Ascending aorta (tissue), 2 donors: ENCODE measurements at places on chromosomes 12 and 14. TPM values are rescaled to one million over a fixed set of nuclear protein-coding genes. Genes with fewer than 3 reads are reported as not detected.
A peak's percentile ranks its signal among the peaks of the same experiment; 100 is the strongest.

GRCh38 chr12:105205322-105206048, 30.5 kb downstream of the APPL2 start:
- DNase-seq, result no peak

- no peak for DNase-seq
These were observed 485.7 kb downstream of the ZFP36L1 start for GRCh38 chr14:68306934-68307789.

DNA sequence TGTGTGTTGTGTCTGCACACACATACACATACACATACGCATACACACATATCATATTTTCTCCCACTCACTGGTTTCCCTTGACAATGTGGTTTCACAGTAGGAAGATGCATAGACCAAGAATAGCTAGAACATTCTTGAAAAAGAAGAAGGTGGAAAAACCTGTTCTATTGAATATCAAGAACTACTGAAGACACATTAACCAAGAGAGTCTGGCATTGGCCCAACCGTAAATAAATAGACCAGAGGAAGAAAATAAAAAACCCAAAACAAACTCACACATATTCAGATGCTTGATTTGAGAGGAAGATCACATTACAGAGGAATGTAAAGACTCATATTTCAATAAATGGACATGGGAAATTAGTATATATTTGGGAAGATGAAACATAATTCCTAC, 311.3 kb downstream of the FOXG1 start:
- no peak for DNase-seq

Gene FAM222A
- 3.3 TPM for total RNA-seq

- DNase-seq, result no peak
These were observed 90.1 kb upstream of the FLRT2 start for GRCh38 chr14:85439696-85440328.

DNA sequence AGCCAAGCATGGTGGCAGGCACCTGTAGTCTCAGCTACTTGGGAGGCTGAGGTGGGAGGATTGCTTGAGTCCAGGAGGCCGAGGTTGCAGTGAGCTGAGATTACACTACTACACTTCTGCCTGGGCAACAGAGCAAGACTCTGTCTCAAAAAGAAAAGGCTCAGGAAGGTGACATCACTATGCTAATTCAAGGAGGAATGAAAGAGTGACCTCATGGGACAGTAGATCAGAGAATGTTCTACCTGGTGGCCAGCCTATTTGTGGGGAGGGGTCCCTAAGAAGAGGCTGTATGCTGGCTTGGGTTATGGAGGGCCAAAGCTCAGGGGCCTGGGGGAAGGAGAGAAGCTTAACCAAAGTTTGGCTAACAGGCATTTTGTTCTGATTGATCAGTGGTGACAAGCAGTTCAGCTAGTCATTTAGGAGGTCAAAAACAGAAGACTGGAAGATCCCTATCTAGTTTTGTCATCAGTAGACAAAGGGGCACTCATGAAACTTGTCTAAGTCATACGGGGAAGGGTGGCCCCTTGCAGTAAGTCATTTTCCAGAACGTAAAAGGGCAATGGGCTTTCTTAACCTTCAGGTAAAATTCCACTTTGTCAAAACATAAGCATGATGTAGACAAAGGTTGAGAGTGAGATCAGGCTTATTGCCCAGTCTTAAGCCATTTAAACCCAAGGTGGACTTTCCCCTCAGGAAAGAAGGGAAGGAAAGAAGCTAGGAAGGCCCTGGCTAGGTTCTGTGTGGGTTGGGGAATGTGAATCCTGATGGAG, 60.8 kb upstream of the EEA1 start:
- DNase-seq, result no peak

DNA sequence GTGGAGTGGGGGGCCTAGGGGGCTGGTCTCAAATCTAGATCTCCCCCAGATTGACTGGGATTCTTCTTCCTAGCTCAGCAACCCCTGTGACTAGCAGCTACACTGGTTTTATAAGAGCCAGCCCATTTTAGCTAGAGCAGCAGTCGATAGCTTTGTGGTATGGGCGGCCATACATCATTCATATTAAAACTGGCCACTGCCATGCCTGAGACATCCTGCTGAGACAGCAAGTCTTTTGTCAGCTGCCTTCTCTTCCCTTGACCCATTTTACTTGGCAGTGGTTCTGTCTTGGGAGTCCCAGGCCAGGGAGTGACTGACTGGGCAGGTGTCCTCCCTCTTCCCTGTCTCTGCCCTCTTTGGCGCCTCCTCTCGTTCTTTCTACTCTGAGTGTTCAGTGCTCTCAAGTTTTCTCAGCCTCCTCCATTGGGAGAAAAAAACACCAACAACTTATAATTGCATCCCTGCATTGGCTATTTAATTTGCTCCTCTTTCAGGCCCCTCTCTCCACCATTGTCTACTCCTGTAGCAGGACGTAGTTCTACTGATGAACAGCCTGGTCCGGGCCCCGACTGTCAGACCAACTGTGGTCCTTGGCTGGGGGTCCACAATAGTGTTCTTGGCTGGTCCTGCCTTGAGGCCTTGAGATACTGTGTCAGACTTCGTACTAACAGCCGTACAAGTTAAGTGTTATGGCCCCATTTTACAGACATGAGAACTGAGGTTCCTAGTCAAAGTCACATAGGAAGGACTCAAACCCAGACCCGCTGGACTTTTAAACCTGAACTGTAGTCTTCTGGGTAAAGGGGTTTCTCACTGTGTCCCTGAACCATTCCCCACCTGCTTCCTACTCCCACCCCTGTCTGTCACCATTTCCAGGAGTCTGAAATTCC, 18.3 kb upstream of the JDP2 start:
- no peak for DNase-seq

GRCh38 chr14:35202195-35202594, 79.8 kb downstream of the PRORP start:
- no peak for DNase-seq

GRCh38 chr14:68686205-68686465, 106.7 kb downstream of the ZFP36L1 start:
- no peak for DNase-seq

Gene GPR84
- not detected for total RNA-seq

- peak; percentile 21 for DNase-seq
These were observed 52.1 kb downstream of the EID3 start for GRCh38 chr12:104355630-104356029.
